Stimulated activated CD4-positive, alpha-beta T cell treated with anti-CD3 and anti-CD28 coated beads, Interleukin-12 subunit alpha, Interleukin-12 subunit beta, amount 100 ng/mL, for 24 hours (primary cell): ENCODE measurements at places on chromosomes 1 and 21.
A peak's percentile ranks its signal among the peaks of the same experiment; 100 is the strongest.

DNA sequence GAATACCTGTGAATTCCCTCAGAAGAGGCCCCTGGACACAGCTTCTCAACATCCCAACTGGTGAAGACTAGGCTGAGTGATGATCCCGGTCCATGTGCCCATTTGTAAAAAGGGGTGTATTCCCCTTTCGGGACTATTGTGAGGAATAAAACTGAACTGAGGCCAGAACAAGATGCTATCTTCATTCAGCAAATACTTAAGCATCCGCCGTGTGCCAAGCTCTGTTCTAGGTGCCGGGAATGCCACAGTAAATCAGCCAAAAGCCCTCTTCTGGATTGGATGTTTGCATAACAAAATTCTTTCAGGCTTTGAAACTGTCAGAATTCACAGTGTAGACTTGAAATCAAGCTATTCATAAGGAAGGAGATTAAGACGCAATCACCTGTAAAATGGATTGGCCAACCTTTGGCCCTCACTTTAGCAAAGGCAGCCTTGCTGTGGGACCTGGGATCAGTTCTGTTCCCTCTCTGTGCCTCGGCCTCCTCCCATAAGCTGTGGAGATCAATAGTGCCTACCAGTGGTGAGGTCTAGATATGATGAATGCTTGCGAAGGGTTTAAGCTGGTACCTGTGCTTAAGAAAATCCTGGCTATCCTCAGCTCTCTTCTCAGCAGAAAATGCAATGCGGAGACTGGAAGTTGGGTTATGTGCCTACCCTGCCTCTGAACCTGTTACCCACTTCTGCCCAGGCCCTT, 1.8 kb downstream of the ALPL start:
- no peak for DNase-seq

DNA sequence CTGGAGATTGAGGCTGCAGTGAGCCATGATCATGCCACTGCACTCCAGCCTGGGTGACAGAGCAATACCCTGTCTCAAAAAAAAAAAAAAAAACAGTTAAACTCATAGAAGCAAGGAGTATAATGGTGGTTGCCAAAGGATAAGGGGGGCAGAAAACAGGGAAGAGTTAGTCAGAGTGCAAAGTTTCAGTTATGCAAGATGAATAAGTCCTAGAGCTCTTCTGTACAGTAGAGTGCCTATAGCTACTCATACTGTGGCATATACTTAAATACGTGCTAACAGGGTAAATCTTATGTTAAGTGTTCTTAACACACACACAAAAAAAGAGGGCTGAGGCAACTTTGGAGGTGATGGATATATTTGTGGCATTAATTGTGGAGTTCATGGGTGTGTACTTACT, 75.6 kb upstream of the COA6 start:
- DNase-seq = no peak

DNA sequence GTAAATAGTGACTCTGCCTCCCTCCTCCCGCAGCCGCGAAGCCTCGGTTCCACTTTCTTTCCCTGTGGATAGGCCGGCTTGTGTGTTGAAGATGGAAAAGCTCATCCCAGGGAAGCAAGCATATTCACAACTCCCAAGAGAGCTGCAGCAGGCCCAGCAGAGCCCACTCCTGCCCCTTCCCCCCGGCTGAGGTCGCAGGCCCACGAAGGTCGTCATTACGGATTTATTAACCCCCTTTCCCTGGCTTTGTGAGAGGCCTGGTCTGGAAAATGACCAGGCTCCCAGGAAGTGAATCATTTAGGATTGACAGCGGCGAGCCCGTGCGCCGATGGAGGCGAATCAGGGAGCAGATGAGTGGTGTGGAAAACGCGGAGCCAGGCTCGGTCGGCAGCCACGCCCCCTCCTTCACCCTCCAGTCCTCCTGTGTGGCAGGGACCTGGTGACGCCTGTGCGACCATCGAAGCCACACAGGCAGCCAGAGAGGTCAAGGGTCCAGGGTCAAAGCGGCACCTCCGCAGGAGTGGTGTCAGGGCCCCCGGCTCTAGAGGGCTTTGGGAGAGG, 93.4 kb downstream of the PRDM16 start:
- no peak for DNase-seq

DNA sequence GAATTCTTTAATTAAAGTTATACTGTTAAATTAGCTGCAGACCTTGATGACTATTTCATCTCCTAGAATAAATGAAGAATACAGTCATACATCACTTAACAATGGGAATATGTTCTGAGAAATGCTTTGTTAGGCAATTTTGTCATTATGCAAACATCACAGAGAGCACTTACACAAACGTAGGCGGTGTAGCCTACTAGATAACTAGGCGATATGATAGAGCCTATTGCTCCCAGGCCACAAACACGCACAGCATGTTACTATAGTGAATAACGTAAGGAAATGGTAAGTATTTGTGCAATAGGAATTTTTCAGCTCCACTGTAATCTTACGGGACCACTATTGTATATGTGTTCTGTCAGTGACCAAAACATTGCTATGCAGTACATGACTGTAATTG, 37.6 kb upstream of the DESI2 start:
- DNase-seq = no peak

- no peak for DNase-seq
Measured at GRCh38 chr21:25638660-25639550, at the start of gene JAM2. TSS of gene JAM2 (plus strand) at chr21:25639258. CDS start at chr21:25639822, 564 bp downstream.

DNA sequence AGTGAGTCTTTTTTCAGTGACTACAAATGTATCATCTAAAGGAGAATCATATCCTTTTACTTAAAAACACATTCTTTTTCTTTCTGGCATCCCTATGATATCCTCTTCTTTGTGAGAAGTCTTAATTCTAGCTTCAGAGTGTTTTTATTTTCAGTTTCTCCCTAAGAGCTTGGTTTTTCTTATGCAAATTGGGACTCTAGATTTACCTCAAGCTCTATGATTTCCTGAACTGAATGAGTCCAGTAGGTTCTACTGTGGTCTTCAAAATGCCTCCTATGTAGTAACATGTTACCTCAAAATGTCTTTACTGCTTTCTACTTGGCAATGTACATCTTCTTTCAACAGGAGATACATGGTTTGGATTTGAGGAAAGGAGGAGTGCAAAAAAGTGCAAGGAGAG, 148.2 kb upstream of the C21orf91 start:
- DNase-seq = no peak

DNA sequence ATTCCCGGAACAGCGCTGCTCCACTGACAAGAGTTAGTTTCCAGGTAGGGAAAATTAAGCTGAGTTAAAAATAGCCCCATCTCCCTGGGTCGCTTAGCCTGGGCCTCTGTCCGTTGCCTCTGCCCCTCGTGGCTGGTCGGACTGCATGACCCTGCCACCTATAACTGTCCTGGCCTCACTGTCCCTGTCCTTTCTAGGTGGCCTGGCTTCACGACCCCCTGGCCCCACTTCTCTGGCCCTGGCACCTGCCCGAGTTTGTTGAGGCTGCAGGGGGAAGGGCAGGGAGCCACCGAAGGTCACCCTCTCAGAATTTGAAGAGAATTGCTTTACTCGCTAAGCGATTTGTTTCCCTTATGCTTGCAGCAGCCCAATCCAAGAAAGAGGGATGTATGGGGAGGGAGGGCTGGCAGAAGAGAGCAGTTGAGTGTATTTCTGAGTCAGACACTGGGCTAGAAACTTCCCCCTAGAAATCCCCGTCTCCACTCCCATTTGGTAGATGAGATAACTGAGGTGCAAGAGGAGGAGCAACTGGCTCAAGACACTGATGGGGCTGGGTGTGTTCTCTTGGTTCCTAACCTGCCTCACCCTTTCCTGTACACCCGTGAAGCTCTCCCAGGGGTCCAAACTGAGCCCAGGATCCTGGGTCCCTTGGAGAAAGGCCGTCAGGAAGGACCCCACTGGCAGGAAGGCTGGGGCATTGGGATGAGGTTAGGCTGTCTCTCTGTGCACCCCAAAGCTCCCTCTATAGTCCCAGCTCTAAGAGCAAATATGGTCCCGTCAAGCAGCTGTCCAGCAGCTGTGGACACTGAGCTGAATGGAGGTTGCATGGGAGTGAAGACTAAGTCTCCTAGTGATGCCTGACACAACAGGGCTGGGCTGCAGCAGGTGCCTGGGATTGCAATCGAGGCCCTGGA, 2.9 kb upstream of the EDN2 start:
- no peak for DNase-seq

- no peak for DNase-seq
Measured at GRCh38 chr1:218739426-218739825, 394.3 kb downstream of the TGFB2 start.

DNA sequence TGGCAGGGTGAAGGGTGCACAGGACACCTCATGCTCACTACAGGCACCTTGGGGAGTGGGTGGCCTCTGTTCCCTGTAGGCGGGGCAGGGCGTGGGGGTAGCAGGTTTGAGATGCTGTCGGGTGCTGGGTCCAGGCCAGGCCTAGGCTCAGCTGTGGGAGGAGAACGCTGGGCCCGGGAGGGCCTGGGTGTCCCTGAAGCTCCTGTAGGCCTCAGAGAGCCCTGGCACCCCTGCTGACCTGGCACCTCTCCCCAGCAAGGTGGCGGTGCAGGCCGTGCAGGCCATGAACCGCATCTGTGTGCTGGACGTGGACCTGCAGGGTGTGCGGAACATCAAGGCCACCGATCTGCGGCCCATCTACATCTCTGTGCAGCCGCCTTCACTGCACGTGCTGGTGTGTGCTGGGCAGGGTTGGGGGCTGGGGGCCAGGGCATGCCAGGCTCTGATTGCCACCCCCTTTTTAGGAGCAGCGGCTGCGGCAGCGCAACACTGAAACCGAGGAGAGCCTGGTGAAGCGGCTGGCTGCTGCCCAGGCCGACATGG, 2.5 kb upstream of the GJC2 start:
- DNase-seq = no peak

GRCh38 chr1:232973652-232974611, 23.5 kb downstream of the NTPCR start:
- DNase-seq = no peak

DNA sequence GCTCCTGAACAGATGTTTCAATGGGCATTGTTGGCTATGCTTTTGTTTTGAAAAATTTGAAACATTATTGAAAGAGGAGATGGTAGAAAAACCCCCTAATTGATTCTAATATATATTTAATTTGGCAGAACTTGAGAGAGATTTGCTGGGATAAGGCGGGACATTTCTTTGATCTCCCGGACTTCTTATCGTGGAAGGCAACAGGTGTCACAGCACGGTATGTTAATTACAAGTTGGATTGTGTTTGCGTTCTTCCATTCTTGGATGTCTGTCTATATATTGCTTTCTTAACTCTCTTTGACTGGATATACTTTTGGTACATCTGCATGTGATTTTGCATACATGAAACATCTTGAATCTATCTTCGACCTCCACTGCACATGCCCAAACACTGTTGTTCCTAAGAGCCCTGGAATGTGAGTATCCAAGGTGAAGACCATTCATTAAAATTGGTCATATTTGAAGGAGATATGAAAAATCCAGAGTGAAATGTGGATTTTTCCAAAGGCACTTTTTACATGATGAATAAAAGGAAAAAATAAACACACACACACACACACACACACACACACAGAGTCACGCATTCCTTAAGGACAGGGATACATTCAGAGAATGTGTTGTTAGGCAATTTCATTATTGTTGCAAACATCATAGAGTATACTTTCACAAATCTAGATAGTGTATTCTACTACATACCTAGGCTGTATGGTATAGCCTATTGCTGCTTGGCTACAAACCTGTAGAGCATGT, 81.9 kb downstream of the FGGY start:
- DNase-seq = no peak

GRCh38 chr1:53485478-53486394, 26.5 kb downstream of the DMRTB1 start:
- peak; percentile 66 for DNase-seq

DNA sequence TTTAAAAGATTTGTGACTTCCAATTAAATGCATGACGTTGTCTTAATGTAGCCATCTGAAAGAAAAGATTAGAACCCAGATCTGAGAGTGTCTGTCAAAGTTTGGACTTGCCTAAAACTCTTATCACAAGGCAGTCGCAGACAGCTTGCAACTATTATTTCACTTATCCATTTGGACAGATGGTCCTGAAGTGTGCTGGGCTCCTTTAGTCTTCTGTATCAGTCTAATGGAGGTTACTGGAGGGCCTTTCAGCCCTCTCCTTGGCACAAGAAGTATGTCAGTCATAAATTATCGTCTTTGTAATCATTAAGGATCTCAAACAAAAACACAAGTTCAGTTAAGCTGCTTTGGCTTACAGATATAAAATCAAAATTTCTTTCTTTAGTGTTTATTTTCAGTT, 15.5 kb downstream of the PROX1 start:
- DNase-seq = no peak

GRCh38 chr1:6475381-6476133, 9.6 kb upstream of the TNFRSF25 start:
- DNase-seq = peak; percentile 69

DNA sequence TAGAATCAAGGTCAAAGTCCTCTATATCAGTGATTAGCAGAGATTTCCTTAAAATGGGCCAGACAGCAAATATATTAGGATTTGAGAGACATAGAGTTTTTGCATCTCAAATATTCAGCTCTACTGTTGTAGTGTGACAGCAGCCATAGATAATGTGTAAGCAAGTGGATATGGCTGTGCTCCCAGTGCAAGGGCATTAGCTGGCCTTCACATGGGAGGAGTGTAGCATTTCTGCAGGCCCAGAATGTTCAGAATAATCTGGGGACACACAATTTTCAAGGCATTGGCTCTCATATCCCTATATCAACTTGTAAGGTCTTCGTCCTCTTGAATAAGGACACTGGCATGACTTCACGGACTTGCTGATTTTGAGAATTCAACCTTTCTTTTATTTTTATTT, 402.3 kb upstream of the ADAMTS5 start:
- DNase-seq = no peak

DNA sequence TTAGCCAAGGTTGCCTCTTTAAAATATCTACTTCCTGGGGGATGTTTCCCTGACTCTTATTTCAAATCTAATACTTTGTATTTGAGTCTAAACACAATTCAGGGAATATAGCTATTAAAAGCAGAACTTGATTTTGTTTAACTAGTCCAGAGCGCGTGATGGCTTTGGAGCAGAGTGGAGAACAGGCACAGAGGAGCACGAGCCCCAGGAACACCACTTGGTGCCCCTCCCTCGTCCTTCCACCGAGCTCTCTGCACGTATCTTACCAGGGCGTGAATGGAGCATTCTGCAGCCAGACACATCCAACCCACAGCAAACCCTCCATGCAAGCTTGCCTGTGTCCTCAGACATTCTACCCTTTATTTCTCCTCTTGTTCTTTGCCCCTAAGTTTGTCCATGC, 14.1 kb downstream of the KIF26B start:
- DNase-seq = no peak

GRCh38 chr1:226309398-226310244, 657 bp upstream of the LIN9 start:
- peak; percentile 26 for DNase-seq

GRCh38 chr1:172952516-172952915, 98.2 kb downstream of the TNFSF18 start:
- DNase-seq = no peak

- no peak for DNase-seq
Measured at GRCh38 chr1:240737298-240737697, 125.3 kb upstream of the GREM2 start.

DNA sequence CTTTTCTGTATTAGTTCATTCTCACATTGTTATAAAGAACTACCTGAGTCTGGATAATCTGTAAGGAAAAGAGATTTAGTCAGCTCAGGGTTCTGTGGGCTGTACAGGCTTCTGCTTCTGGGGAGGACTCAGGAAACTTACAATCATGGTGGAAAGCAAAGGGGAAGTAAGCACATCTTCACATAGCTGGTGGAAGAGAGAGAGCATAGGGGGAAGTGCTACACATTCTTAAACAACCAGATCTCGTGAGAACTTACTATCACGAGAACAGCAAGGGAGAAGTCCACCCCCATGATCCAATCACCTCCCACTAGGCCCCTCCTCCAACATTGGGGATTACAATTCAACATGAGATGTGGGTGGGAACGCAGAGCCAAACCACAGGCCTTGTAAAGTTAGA, 37.9 kb upstream of the AHCTF1 start:
- DNase-seq = no peak

GRCh38 chr1:245822996-245823395, 668.2 kb downstream of the KIF26B start:
- DNase-seq = no peak
